Right renal pelvis (tissue), 4 donors: ENCODE measurements at places on chromosomes 1 and 21. TPM values are rescaled to one million over a fixed set of nuclear protein-coding genes. Genes with fewer than 3 reads are reported as not detected.

Gene OR10J5
- not detected for polyA plus RNA-seq

Gene PRR9
- not detected for polyA plus RNA-seq

Gene FOXD3
- 0.26 TPM for polyA plus RNA-seq

Gene SEMA4A
- polyA plus RNA-seq, result 18.2 TPM

Gene OVAAL
- polyA plus RNA-seq, result not detected

DNA sequence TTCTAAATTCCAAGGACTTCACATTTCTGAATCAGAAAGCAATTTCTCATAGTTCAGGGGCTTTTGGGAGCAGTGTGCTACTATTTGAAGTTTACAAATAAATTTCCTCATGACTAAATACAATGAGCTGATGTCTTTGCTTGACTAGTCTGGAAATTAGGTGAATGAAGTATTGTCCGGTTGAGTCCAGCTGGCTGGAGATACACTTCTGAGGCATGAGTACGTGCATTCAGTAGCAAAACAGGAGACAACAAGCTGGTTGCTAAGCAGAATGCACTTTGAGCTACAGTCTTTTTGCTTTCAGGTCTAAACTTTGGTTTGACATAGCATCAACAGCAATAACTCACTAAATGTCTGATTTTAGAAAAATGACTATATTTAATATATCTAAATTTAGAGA lies 27.1 kb downstream of the ZNHIT6 start:
- no peak for DNase-seq

DNA sequence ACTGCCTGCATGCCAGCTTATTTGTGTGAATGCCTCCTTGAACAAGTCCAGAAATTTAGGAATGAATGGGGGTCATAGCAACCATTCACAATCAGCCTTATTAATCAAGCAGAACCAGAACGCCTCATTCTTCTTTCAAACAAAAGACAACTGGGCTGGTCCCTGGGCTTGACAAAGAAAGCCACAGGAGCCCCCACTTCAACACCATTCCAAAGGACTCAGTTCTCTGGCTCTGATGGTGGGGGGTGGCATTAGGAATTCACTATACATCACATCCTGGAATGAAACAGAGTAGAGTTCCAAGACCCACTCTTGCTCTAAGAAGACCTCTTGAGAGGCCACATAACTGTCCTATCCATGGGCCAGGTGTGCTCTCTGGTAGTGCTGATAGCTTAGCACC lies 186.6 kb upstream of the ST6GALNAC5 start:
- no peak for DNase-seq

DNA sequence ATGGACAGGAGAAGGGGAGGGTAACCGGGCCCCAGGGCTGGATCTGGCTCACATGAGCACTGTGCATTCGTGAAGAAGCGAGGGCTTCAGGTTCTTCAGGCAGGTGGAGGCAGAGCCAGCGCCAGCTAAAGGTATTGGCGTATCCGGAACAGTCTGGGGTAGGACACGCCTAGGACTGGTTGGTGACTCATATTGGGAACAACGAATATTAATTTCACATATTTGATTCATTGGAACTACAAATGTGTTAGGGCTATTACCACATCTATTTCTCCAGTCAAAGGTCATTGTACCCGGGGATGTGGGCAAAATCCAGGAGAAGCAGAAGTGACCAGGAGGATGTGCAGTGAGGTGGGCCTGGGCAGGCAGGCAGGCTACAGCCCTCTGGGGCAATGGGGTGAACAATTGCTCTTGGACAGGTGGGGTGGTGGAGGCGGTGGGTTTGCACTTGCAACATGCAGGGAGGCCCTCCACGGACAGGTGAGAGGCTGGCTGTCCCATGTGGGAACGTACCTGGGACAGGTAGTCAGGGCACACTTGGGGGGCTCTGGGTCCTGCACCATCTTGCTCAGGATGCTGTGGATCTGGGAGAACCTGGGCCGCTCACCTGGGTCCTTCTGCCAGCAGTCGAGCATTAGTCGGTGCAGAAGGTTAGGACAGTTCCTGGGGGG lies 26.7 kb downstream of the CDCA8 start:
- no peak for DNase-seq

DNA sequence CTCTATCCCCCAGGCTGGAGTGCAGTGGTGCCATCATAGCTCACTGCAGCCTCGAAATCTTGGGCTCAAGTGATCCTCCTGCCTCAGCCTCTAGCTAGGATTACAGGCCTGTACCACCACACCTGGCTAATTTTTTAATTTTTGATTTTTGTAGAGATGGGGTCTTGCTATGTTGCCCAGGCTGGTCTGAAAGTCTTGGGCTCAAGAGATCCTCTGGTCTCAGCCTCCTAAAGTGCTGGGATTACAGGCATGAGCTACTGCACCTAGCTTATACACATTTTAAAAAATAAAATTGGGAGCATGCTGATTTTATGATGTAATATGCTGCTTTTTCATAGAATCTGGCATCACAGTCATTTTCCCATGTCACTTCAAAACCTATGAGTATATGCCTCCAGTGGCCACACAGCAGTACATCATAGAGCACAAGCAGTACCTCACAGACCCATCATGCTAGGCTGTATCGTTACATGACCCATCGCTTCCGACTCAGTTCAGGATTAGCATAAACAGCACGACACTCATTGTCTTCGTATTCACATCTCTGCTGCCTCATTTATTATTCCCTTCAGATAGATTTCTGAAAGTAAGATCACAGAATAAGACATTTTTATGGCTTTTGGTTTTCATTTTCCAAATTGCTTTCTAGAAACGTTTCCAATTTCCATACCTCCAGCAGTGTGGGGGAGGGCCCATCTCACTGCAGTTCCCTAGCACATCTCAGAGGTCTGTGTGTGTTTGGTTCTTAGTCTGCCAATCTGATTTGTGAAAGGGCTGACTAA lies 35.9 kb upstream of the CCSAP start:
- DNase-seq, result no peak

- DNase-seq, result no peak
Measured at GRCh38 chr1:63799307-63799706, 25.5 kb downstream of the ROR1 start.

GRCh38 chr1:121515235-121515634 lies 330.5 kb downstream of the SRGAP2C start:
- no peak for DNase-seq

- DNase-seq, result no peak
Measured at GRCh38 chr1:30968220-30968971, 59.8 kb upstream of the SDC3 start.

DNA sequence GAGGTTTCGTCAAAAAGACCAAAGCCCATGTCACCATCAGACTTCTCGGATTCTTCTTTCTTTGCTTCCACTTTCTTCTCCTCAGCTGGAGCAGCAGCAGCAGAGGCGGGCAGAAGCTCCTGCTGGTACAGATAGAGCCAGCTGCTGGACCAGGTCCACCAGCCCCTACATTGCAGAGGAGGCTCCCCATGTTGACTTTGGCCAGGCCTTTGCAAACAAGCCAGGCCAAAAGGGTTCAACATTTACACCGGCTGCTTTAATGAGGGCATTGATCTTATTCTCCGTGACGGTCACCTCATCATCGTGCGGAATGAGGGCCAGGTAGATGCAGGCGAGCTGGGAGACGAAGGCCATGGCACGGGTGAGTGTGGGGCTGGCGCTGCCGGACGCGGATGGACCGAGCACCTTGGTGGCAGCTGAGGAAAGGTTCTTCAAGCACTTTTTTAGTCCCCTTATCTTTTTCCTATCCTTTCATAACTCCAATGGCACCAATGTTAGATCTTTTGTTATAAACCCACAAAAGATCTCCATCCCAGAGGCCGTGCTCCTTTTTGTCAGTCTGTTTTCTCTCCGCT lies 358.5 kb downstream of the RGS7 start:
- DNase-seq, result no peak
